Stimulated activated CD8-positive, alpha-beta memory T cell treated with anti-CD3 and anti-CD28 coated beads, Interleukin-4, amount 100 ng/mL, for 4 hours (primary cell): ENCODE measurements at places on chromosomes 3 and 15.

- no peak for DNase-seq
Measured at GRCh38 chr3:13524979-13525669, 23.8 kb upstream of the FBLN2 start.

GRCh38 chr3:17055374-17056276 is 170.9 kb downstream of the PLCL2 start:
- DNase-seq: no peak

DNA sequence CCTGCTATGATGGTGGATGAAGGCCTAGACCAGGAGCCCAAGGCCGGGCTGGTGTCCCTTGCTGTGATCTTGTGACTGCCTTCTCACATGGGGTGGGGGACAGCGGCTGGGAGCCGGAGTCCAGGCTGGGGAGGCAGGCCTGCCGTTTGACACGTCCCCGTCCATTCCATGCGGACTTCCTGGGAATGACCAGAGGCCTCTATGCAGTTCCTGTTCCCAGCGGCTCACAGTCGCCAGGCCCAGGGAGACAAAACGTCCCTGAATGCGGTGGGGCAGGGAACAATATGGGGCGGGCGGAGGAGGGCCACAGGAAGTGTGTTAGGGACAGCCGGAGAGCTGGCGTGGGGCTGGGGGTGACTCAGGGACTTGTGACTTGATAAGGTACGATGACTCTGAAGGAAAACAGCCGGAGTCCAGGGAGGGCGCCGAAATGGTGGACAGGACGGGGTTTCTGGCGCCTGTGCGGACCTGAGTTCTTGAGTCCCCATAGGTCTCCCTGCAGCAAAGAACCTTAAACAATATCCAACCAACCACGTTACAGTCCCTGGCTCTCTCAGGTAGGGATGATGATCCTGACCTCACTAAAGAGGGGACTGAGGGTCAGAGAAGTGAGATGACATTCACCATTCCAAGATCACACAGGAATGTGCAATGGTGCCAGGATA is 40.5 kb upstream of the SMAD6 start:
- DNase-seq: no peak

GRCh38 chr3:177674186-177674585 is 476.9 kb upstream of the TBL1XR1 start:
- no peak for DNase-seq

GRCh38 chr3:34237946-34238345 is 439.5 kb downstream of the PDCD6IP start:
- no peak for DNase-seq

- no peak for DNase-seq
Measured at GRCh38 chr3:138362538-138362937, 14.2 kb downstream of the MRAS start.

DNA sequence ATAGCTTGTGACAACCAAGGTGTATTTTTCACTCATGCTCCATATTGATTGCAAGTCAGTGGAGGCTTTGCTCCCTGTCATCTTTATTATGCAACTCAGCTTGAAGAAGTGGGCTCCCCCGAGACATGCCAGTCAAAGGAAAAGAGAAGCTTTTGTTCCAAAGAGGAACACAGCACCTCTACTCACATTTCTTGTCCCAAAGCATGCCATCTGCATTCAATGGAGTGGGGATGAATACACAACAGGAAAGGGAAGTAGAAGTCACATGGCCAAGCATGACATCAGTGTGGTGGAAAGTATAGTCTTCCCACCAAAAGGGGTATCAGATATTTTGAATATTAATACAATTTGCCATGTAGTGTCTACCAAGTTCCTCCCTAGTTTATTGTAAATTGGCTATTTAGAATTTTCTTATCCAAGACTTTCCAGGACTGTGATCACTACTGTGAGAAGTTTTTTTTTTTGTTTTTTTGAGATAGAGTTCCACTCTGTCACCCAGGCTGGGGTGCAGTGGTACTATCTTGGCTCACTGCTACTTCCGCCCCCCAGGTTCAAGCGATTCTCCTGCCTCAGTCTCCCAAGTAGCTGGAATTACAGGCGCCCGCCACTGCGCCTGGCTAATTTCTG is 114.5 kb downstream of the GMPS start:
- DNase-seq: no peak

GRCh38 chr3:161770484-161771386 is 274.1 kb downstream of the OTOL1 start:
- DNase-seq: no peak

DNA sequence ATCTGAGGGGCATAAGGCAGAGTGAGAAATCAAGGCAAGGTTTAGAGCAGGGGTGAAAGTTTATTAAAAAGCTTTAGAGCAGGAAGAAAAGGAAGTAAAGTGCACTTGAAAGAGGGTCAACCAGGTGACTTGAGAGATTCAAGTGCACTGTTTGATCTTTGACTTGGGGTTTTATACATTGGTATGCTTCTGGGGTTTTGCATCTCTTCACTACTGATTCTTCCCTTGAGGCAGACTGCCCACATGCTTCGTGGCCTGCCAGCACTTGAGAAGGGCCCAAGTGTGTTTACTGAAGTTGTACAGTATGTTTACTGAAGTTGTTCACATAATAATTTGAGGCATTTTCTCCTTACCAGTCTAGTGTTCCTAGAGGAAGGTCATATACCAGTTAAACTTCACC is 367.0 kb upstream of the UBE2E2 start:
- DNase-seq: no peak

- no peak for DNase-seq
Measured at GRCh38 chr3:73401059-73401458, 223.7 kb downstream of the PDZRN3 start.

- no peak for DNase-seq
Measured at GRCh38 chr3:71066849-71067261, 516.7 kb downstream of the FOXP1 start.

- no peak for DNase-seq
Measured at GRCh38 chr3:174907027-174907426, 47.9 kb downstream of the NAALADL2 start.

DNA sequence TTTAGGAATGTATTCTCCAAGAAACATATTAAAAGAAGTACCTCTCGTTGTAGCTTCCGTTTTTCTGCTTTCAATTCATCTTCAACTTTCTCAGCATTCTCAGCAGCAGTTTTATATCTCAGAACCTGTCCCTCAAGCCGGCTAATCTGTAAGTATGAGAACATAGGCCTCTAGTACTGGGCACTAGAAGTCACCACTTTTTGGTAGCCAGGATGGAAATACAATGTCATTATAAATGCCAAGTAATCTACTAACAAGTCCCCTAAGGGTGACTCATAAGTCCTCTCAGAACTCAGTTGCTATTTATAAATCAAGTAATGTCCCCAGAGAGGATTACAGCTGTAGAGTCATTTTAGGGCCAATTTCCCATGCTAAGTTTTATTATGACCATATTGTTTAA is 61.1 kb downstream of the MLH1 start:
- no peak for DNase-seq

DNA sequence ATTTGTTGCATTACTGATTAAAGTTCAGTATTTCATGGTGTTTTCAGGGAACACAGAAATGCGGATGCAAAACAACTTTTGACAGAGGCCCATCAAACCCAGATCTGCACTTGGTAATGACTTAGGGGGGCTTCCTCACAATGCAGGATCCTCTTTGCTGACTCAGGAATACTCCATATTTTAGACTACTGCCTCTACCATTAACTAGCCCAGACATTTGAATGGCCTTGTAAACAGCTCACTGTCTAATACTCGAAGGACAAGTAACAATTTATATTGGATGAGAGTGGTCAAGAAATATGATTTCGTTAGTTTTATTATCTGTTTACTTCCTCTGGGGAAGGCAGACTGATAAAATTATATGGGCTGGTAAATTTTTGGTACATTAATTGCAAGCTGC is 9.0 kb upstream of the KIF23 start:
- DNase-seq: no peak

DNA sequence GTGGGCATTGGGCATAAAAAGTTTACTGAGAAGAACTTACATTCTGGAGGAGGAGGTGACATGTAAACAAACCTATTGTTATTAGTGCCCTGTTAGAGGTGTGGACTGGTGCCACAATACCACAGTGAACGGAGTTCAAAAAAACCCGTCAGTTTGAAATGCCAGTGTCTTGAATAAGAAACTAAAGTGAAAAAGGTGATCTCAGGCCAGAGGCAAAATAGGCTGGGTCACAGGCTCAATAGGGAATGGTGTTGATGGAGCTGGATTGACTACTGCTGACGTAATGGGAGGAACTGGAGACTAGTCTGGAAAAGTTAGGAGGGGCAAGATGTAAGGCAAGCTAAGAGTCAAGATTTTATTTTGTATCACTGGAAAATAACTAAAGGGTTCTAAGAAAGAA is 1.6 kb upstream of the DCBLD2 start:
- DNase-seq: no peak

DNA sequence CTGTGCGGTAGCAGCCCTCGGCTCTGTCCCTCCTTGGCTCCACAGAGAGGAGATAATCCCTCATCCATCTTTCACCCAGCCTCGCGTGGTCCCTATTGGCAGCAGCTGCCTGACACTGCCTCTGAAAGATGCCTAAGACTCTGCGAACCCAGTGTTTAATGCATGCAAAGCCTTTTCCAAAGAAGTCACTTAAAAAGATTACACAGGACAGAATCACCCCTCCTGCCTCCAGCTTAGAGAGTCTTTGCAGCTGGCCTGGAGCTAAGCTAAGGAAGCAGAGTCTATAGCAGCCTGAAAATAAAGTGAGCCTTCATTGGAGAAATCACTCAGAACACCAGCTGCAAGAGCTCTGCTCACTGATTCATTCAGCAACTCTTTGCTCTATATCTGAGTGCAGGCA is 247.2 kb downstream of the SHQ1 start:
- DNase-seq: no peak

- no peak for DNase-seq
Measured at GRCh38 chr3:157123621-157124020, 36.3 kb downstream of the CCNL1 start.

DNA sequence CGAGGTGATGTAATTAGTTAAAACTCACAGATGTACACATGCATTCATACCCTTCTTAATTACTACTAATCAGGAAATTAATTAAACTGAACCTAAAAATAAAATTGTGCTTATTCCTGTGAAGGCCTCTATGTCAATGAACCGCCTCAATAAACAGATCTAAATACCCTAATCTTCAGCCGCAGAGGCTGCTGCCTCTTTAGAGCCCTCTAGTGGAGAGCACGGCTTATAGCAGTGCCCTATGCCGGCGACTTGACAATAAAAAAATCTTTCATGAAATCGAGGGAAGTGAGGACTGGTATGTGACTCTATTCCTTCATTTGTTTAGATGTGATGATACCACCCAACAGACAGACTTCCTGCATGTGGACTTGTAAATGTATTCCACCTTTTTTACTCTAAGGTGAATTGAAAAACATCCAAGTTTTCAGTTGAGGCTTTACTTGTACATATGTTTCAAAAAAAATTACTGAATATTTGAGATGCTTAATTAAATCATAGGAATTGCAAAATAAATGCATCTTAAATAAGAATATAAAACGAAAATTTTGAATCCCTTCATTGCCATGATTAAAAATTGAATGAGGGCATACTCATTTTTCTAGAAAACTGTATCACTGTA is 8.3 kb upstream of the EPHA3 start:
- DNase-seq: no peak

DNA sequence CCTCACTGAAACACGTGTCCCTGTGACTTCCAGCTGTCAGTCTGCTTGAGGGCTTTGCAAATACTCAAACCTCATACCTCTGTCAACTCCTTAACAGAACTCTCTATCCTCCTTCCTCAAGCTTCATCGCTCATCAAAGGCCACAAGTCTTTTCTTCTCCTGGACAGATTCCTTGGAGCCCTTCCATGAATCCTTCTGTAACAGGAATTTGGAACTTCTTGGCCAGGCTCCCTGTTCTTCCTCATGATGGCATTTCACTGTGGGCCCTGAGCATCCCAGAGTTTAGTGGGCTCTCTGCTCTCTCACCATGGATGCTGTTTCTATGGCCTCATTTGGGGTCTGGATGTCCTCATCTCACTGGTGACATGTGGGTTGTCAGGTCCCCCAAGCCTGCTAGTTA is 105.0 kb upstream of the TLE3 start:
- no peak for DNase-seq

- no peak for DNase-seq
Measured at GRCh38 chr15:36449084-36449661, 130.3 kb upstream of the CDIN1 start.

- DNase-seq: no peak
Measured at GRCh38 chr3:170258105-170258487, 35.9 kb downstream of the PRKCI start.
